A549 treated with dexamethasone at 1 μM for 4 hours (cell line): ENCODE measurements at places on chromosomes 7 and 10. TPM values are rescaled to one million over a fixed set of nuclear protein-coding genes. Genes with fewer than 3 reads are reported as not detected.

GPER1 gene
- total RNA-seq, result 1.0 to 1.9 TPM (median 1.5 TPM) in 5 replicates

FAM24B gene
- total RNA-seq, result 9.0 to 13.1 TPM (median 12.1 TPM) in 5 replicates

RBM33 gene
- 17.1 to 35.0 TPM (median 30.0 TPM) in 5 replicates for total RNA-seq

CUBN gene
- 0.04 to 0.38 TPM (median 0.06 TPM) in 5 replicates for total RNA-seq

CYP2E1 gene
- 0.11 to 0.18 TPM (median 0.17 TPM) in 5 replicates for total RNA-seq

PIP4K2A gene
- total RNA-seq, result 20.2 to 34.0 TPM (median 26.3 TPM) in 5 replicates

NOLC1 gene
- total RNA-seq, result 157 to 178 TPM (median 169 TPM) in 5 replicates

TWIST1 gene
- 0.97 to 2.8 TPM (median 2.7 TPM) in 5 replicates for total RNA-seq

TCAF2 gene
- 1.4 to 2.1 TPM (median 1.5 TPM) in 5 replicates for total RNA-seq

MINDY4 gene
- 2.1 to 2.6 TPM (median 2.4 TPM) in 5 replicates for total RNA-seq

CYP3A4 gene
- total RNA-seq, result 0.05 to 0.14 TPM (median 0.08 TPM) in 4 of 5 replicates, not detected in the other

TMEM176A gene
- 0.09 TPM in 1 of 5 replicates, not detected in the others for total RNA-seq

ZNF117 gene
- 0.15 to 0.21 TPM (median 0.17 TPM) in 5 replicates for total RNA-seq

SPRN gene
- 0.30 to 0.41 TPM (median 0.33 TPM) in 5 replicates for total RNA-seq

SRRM3 gene
- 9.5 to 13.5 TPM (median 11.7 TPM) in 5 replicates for total RNA-seq

YKT6 gene
- 108 to 120 TPM (median 114 TPM) in 5 replicates for total RNA-seq

DENND11 gene
- 4.6 to 6.8 TPM (median 6.1 TPM) in 5 replicates for total RNA-seq

GRID2IP gene
- 0.05 TPM in 1 of 5 replicates, not detected in the others for total RNA-seq

ACTA2 gene
- 19.3 to 25.2 TPM (median 21.8 TPM) in 5 replicates for total RNA-seq

PNLIPRP2 gene
- 0.09 to 0.11 TPM in 2 of 5 replicates, not detected in the others for total RNA-seq

TSPAN15 gene
- 80.7 to 104 TPM (median 99.7 TPM) in 5 replicates for total RNA-seq

SEMA3C gene
- total RNA-seq, result 53.5 to 113 TPM (median 83.6 TPM) in 5 replicates

FEZF1 gene
- not detected in 5 replicates for total RNA-seq

DYDC2 gene
- total RNA-seq, result 0.05 to 0.06 TPM in 2 of 5 replicates, not detected in the others
